ENCODE measurements at places on chromosomes 5 and 9.

GRCh38 chr5:37881359-37881758 lies 41.5 kb upstream of the GDNF start:
- no peak for DNase-seq

DNA sequence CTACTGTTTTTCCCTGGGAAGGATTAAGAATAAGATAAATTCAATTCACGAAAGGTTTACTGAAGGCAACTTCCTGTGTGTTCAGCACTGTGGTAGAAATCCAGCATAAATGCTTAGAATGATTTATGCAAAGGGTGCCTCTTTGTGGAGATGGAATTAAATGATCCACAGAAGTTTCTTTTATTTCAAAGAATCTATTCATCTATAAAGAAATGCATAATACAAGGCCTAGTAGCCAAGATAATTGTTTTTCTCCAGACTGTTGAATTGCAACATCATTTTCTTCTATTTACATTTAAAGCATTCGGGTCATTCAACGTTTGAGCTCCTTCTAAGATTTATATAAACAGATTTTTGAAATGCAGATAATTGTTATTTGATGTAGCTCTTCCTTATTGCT lies 138.8 kb upstream of the NFIL3 start:
- DNase-seq: no peak

- DNase-seq: no peak
Measured at GRCh38 chr5:57804007-57804444, 321.4 kb upstream of the ACTBL2 start.

GRCh38 chr5:142390334-142390733 lies 65.5 kb upstream of the SPRY4 start:
- no peak for DNase-seq

DNA sequence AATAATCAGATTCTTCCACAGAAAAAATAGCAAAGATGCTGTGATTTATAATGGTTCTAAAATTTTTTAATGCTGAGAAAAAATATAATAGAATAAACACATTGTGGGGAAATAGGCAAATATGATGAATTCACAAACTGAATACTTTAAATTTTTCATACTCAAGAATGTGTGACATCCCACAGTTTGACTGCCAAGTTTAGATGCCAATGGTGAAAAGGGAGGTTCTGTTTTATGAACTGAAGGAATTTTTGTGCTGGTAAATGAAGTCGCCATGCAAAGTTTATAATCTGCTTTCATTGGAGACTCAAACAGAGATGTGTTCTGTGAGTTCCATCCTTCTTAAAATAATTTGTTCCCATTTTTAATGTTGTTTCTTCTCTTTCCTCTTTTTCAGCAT lies 367.5 kb upstream of the ADAMTS16 start:
- no peak for DNase-seq

DNA sequence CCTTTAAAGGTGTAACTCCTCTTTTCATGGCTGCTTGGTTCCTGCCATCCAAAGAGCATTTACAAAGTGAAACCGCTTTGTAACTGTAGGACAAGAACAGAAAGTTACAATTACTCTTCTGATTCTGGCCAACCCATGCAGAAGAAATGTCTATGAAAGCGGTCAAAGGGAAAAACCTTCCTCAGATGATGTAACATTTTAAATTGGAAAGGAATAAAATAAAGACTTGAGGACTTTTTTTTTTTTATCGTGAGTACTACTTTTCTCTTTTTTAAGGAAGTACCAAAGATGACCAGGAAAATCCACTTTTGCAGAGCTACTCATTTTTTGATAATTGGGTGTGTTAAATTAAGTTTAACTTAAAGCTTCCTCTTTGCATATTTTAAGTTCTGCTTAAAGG lies 13.0 kb upstream of the C9orf72 start:
- no peak for DNase-seq

GRCh38 chr5:16539169-16539666 lies 73.6 kb upstream of the ZNF622 start:
- no peak for DNase-seq

- DNase-seq: no peak
Measured at GRCh38 chr9:26054600-26055520, 376.6 kb upstream of the TUSC1 start.

Data from endothelial cell (in vitro differentiated cells).